ENCODE measurements at places on chromosomes 11 and 22.
A peak's percentile ranks its signal among the peaks of the same experiment; 100 is the strongest.

- DNase-seq, result no peak
These were observed 3.5 kb upstream of the EEF1G start for GRCh38 chr11:62577046-62577714.

GRCh38 chr22:46686221-46687047 is 51.6 kb downstream of the CERK start:
- DNase-seq, result no peak

GRCh38 chr11:66340596-66341501 is 4.1 kb downstream of the BRMS1 start:
- DNase-seq, result no peak

GRCh38 chr11:47488674-47489394 is 39.9 kb upstream of the RAPSN start:
- peak; percentile 52 for DNase-seq

- DNase-seq, result peak; percentile 63
These were observed 15.7 kb downstream of the CRTAM start for GRCh38 chr11:122853971-122854446.

- DNase-seq, result peak; percentile 58
These were observed 541 bp downstream of the MICAL2 start for GRCh38 chr11:12110714-12111548.

GRCh38 chr11:134612140-134613030 is 200.3 kb upstream of the B3GAT1 start:
- DNase-seq, result no peak

- no peak for DNase-seq
These were observed 6.9 kb downstream of the AP5B1 start for GRCh38 chr11:65773784-65774411.

DNA sequence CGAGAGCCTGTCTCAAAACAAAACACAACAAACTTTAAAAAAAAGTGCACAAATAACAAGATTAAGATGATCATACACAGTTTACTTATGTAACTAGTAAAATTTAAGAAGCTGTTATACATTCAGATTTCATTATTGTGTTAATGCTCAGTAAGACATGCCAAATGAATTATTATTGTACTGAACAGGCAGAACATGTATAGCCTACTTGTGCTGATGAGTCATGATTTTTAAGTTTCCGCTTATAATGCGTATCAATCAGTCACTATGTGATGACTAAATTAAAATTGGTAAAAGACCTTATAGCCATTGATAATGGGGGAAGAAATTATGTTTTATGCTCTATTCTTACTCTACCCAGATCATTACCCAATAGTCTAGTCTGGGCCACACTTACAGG is 20.5 kb upstream of the EXPH5 start:
- no peak for DNase-seq

- DNase-seq, result no peak
These were observed 200.2 kb upstream of the ARHGAP20 start for GRCh38 chr11:110912437-110912836.

DNA sequence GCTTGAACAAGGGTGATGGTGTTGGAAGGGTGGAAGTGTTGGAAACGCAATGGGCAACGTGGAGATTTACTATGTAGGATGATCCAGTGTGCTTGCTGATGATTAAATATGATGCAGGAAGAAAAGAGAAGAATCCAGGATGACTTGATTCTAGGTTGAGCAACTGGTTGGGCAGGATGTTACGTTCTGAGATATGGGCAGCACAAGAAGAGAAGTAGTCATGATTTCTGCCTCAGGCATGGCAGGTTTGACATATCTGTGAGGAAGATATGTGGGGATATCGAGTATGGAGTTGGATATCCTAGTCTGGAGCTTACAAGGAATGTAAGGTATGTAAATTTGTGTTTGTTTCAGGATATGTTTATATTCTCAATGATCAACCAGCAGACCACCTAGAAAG is 1.9 kb downstream of the OR52K1 start:
- no peak for DNase-seq

GRCh38 chr11:91373497-91373896 is 851.1 kb upstream of the FAT3 start:
- no peak for DNase-seq

DNA sequence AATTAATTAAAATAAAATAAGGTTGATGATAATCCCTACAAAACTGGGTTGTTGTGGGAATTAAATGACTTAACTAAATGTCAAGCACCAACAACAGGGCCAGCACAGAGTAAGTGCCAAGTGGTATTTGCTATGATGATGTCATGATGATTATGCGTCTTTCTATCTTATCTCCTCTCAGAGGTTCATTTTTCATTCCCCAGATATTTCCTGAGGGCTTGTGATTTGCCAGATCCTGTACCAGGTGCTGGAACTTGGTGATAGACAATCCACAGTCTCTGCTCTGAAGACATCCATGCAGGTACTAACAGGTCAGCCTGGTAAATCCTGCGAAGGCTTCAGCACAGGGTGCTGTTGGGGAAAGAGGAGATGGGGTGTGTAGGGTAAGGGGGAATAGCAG is 8.1 kb upstream of the MYH9 start:
- no peak for DNase-seq

GRCh38 chr11:106765469-106766258 is 252.6 kb downstream of the GUCY1A2 start:
- no peak for DNase-seq

GRCh38 chr11:73218830-73219215 is 742 bp downstream of the P2RY2 start:
- DNase-seq, result no peak

DNA sequence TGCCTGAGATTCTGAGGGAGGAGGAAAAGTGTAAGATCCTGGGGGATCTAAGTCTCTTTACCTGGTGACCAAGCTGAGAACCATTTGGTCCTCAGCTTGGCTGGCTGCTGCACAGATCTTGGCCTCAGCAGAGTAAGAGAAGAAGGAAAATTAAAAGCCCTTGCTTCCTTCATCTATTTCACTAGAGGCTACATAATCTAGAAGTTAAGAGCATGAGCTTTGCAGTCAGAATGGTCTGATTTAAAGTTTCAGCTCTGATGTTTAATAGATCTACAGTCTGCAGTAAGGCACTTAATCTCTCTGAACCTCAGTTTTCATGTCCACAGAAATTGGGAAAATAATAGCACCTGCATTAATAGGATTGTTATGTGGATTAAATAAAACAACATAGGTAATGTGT is 3.1 kb upstream of the ZBTB16 start:
- DNase-seq, result no peak

- DNase-seq, result no peak
These were observed 14.0 kb upstream of the CD81 start for GRCh38 chr11:2363130-2363529.

- DNase-seq, result no peak
These were observed 73.6 kb downstream of the ALX4 start for GRCh38 chr11:44236296-44236695.

DNA sequence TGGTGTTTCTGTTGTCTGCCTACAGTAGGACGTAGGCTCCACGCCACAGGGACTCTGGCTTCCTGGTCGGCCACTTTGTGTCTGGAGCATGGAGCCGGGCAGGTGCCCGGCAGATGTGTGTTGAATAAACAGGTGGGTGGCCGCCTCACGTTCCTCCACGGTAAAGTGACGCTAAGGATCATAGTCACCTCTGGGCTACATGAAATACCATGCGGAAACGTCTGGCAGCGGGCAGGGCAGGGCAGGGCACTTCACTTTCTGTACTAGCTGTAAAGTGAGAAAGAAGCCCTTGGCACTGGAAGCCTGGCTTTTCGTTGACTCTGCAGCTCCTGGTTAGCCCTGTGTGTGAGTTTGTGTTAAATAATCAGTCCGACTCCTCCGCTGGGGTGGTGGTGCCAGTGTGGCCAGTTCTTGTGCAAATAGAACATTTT is 52.4 kb downstream of the MCM5 start:
- DNase-seq, result peak; percentile 86

GRCh38 chr11:79362206-79362757 is 78.5 kb downstream of the TENM4 start:
- DNase-seq, result no peak

- DNase-seq, result no peak
These were observed 119.1 kb downstream of the MN1 start for GRCh38 chr22:27682437-27682836.

- peak; percentile 66 for DNase-seq
These were observed 822 bp downstream of the MARK2 start for GRCh38 chr11:63839508-63840355.

- DNase-seq, result no peak
These were observed 216.5 kb downstream of the DYNC2H1 start for GRCh38 chr11:103325686-103326069.

- DNase-seq, result no peak
These were observed 7.8 kb upstream of the HPX start for GRCh38 chr11:6448574-6448973.

GRCh38 chr22:44670220-44670988 is 31.6 kb upstream of the PRR5 start:
- DNase-seq, result no peak

DNA sequence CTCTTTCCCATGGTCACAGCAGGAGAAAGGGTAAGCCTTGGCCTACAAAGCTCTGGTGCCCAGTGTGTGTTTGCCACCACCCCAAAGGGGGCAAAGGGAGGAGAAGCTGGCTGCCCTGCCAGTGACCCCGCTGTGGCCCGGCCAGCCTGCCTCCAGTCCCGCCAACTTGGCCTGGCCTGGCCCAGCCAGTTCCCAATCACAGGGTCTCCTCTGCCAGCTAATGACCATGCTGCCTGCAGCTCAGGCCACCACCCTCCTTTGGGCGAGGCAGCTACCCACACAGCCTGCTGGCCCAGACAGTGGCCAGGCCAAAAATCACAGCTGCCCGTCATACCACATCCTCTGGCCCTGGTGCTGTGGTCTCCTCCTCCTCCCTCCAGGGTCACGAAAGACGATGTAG is 5.1 kb downstream of the GDPD5 start:
- DNase-seq, result no peak

DNA sequence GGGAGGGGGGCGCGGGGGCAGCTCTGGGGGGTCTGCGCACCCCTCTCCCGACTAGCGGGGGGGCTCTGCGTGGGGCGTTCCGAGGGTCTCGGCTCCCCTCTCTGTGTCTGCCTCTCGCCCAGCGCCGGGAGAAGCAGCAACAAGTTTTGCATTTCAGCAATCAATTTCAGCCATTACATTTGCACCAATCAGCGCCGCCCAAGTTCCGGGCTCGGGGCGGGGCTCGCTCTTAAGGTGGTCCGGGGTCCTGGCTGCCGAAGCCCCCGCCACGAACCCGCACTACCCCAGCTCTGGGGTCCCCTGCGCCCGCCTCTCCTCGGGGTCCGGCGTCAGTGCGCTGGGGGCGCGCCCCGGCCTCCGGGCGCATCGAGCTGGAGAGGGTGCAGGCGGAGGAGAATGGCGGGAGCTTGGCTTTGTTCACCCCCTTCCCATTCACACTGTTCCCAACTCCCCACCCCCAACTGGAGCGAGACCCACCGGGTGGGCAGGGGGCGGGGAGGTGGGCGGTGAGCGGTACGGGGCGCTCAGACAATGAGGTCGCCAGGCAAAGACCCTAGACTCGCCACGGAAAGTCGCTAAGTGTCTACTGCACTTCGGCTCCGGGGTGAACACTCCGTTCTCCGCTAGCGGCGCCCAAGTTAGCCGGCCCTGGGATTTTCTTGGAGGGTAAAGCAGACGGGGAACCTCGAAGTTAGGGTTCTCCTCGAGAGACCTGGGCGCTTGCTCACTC is at the start of gene MN1:
Gene MN1, minus strand, starts transcription at position 141 of the 730 bp plus-strand sequence. CDS start 1,213 bp downstream, outside the sequence.
- DNase-seq, result peak; percentile 42

DNA sequence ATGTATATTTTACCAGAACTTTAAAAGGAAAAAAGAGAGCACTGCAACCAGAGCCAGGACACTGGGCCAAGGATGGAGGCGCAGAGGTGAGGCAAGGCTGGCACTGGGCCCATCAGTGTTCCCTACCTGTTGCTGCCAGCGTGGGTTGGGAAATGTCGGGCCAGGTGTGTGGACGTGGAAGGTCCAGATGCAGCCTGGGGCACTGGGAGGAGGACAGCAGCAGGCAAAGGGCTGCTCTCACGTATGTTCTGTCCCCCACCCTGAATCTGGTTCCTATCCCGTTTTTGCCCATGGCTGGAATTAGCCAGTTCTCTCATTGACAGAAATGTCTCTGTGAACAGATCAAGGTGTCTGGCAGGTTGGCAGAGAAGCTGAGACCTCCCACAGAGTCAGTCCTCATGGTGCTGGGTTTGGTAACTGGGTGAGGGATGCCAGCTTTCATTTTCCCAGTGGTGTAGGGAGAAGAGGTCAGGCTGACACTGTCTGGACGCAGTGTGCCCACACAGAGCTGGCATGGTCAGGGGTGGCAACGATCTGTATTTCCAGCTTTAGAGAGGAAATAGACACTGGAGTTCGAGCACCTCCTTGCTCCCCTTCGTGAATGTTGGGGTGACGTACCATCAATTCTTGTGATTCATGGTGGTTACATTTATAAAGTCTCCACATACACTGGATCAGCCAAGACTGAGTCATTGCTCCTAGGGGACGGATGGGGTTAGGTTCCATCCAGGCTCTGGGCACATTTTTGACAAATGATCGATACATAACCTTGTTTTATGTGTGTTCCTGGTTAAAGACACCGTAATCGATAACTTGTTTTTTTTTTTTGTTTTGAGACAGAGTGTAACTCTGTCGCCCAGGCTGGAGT is 4.3 kb upstream of the PNPLA3 start:
- DNase-seq, result no peak

GRCh38 chr11:129694966-129695365 is 120.7 kb upstream of the TMEM45B start:
- DNase-seq, result no peak

DNA sequence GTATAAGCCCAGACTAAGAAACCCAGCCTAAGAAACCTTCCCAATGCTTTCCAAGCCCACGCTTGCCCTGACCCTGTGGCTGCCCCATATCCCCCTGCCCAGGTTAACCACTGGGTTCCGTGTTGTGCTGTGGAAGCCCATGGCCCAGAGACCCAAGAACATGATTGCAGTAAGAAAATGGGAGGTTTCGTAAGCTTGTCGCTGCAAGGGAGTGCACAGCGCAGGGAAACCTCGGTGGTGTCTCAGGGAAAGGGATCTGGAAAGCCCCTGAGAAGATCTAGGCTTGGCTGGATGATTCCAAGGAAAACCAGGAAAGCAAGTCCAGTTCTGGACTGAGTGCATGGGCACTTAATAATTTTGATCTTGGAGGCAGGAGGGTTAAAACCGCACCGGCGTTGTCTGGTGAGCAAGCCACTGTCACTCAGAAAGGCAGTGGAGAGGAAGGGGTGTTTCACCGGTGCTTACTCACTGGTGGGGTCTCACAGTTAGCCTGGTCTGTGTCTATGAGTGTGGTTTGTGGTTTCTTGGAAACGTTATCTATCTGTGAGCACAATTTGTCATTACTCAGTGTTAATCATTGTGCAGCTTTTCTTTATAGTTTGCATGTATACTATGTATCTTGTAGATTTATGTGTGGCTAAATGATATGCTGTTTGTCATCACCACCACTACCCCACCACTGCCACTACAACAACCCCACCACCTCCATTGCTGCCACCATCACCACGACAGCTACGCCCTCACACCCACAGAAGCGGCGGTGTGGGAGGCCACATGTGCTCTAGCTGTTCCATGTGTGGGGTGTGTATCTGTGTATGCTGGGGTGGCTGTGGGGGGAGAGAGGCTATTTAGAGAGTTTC is 53.3 kb upstream of the PRDM11 start:
- DNase-seq, result no peak

DNA sequence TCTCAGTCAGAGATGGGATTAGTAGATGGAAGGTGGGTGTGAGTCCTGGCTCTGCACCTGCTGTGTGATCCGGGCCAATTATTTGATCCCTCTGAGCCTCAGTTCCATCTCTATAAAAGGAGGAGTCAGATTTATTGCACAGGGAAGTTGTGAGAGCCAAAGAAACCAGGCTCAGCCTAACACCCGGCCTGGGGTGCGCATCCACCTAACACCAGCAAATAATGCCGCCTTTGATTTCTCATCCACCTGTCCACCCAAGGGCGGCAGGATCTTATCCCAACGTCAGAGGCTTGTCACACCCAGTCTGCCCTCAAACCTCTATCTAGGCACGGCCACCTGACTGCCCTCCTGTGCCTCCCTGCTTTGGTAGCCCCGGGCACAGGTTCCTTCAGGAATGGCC is 2.4 kb downstream of the CRYBB2 start:
- no peak for DNase-seq

Measured in colonic mucosa (tissue), 4 donors.